ENCODE measurements at places on chromosomes 12 and 14.

DNA sequence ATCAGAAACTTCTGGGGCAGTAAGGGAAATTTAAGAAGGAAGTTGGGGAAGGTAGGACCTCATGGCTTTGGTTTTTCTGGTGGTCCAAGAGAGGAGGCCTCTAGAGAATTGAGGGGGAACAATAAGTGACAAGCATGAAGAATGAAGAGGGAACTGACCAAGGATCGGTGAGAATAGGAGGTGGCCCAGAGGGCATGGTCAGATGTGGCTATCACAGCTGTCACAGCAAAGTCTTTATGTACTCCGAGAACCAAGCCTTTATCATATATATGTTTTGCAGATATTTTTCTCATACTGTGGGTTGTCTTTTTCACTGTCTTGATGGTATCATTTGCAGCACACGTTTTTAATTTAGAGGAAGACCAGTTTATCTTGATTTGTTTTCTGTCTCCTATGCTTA lies 64.3 kb downstream of the PPP2R5C start:
- no peak for DNase-seq

DNA sequence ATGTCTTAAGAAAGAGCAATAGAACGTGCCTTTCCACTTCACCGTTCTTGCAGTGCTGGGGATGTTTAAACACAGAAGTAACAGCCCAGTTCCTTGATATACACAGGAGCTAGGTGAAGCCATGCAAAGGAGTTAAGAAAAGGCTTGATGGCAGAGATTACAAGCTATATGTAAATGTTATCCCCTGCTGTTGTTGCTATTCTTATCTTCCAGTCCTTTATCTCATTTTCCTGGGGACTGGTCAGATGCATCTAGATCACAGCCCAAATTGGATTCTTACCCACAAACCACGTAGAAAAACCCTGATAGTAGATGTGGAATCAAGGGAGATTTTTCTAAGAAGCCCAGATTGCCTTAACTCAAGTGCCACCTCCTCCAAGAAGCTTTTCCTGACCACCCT lies 5.5 kb downstream of the ASCL1 start:
- peak; percentile 78 for DNase-seq

DNA sequence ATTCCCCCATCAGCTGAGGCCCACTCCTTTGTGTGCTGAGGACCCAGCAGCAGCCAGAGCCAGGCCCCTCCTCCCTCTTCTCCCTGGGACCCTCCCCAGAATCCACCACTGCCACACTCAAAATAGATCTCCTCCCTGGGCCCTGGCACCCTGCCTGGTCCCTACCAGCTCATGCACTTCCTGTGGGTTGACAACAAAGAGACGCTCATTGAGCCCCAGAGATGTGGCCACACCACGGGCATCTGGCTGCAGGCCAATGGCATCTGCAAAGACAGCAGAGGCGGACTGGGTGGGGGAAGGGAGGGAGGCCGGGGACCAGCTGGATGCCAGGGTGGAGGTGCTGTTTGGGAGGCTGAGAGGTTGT lies 16.0 kb upstream of the ENDOU start:
- DNase-seq, result peak; percentile 59

DNA sequence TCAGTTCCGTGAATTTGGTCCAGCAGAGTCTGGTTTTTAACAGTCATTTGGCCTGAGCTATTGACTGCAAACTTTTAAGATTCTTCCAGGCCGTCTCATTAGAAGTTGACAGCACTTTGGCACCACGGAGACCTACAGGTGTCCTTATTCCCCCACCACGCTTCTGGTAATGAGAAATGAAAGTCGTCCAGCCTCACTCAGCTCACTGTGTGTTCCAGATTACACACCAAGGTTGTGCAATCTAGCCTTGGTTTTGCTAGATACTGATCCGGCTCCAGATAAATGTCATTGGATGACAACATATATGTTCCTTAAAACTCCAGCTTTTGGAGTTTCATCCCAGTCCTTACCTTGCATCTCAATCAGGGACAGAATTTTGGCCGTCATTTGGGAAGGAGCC lies 210.4 kb downstream of the CHST11 start:
- no peak for DNase-seq

DNA sequence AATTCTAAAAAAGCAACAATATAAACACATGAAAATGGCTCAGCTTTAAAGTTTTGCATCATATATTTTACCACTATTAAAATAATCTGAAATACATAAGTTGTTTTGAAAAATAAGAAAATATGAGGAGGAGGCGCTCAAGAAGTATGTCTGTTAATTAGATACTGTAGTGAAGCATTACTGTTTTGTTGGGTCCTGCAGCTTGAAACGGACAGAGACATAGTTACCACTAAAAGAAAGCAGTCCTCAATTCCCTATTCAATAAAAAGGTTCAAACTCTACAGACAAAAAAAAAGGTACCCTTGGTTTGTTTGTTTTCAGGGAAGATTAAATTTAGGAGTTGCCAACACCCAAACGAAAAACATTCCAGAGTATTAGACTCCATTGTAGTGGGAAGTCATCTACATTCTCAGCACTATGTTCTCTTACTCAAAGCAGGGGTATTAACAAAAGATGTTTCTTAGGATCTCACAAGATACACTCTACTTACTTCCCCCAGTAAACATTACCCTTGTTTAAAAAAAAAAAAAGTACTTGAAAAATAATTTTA lies 3.0 kb downstream of the PAWR start:
- peak; percentile 21 for DNase-seq

- DNase-seq, result no peak
Measured at GRCh38 chr12:124851342-124851741, 12.3 kb downstream of the SCARB1 start.

- DNase-seq, result no peak
Measured at GRCh38 chr12:66236969-66237368, 48.0 kb downstream of the IRAK3 start.

- no peak for DNase-seq
Measured at GRCh38 chr14:86020841-86021240, 490.9 kb downstream of the FLRT2 start.

DNA sequence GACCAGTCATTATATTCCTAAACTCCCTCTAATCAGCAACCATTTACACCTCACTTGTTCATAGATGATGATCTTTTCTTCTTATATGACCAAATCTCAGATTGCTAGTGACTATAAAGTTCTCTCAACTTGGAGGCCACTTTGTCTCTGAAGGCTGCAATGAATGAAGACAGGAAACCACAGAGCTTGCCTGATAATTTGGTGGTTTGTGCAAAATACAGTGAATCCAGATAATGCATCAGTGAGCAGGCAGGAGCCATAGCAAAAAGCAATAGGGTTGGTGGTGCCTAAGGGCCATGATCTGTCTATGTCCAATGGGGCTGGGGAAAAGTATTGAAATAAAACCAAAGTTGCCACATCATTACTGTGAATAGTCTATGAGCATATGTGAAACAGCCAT lies 123.8 kb upstream of the LRFN5 start:
- no peak for DNase-seq

GRCh38 chr12:3042826-3043225 lies 34.4 kb upstream of the TSPAN9 start:
- no peak for DNase-seq

- DNase-seq, result no peak
Measured at GRCh38 chr12:84421103-84421502, 491.5 kb downstream of the SLC6A15 start.

DNA sequence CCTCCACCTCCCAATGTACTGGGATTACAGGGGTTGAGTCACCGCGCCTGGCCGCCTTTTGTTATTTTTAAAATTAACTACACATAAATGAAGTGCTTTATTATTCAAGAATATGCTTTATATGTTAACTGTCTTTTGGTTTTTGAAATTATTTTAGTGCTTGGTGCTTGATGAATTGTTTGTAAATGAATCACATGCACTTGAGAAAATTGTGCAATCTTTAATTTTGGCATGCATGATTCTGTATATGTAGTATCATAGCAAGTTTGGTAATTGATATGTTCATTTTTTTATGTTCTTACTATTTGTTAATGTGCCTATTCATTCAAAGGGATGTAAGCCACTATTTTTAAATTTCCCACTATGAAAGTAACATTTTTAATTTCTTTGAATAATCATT lies 440.9 kb downstream of the NAV3 start:
- no peak for DNase-seq

DNA sequence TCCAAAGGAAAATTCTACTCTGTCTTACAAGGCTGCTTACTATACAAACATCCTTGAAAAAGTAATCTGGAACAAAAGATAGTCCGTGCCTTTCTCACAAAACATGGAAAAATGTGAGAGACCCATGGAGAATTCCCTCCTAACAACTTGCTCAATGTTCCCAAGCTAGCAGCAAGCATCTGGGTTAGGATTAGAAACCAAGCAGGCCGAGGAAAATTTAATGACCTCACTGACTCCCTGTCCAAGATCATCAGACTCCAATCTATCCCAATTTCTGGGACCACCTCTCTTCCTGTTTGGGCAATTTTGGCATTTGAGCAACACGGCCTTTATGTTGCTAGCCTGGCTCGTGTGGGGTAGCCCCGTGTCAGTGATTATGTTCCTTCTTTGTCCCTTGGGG lies 18.1 kb upstream of the GSG1 start:
- DNase-seq, result no peak

GRCh38 chr14:88043529-88044443 lies 38.9 kb downstream of the GPR65 start:
- no peak for DNase-seq

- DNase-seq, result no peak
Measured at GRCh38 chr14:94914191-94914590, 144.3 kb upstream of the GSC start.

- no peak for DNase-seq
Measured at GRCh38 chr14:103019236-103019635, 38.1 kb downstream of the CDC42BPB start.

GRCh38 chr12:9719790-9720189 lies 13.1 kb downstream of the CLECL1 start:
- no peak for DNase-seq

DNA sequence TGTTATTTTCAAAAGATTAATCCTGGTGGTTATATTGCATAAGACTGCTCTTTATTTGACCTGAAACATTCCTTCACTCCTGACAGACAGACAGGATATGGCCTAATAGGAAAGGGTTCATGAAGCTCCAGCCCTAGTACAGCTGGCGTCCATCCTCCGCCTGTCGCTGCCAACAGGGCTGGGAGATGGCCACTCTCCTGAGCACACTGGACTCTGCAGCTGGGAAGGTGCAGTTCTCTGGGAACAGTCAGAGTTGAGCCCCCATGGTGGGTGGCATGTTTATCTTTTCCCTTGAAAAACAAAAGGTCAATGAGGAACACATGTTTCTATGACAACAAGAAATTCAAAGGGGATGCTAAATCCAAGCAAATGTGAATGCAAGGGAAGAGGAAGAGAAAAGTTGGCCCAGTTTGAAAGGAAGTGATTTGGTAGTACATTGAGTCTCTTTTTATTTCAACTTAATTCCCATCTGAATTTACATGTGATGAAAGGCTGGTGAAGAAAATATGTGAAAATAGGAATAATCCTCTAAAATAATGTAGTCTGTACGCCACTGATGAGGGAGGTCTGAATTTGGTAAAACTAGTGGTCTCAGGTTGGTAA lies 89.9 kb upstream of the DCN start:
- DNase-seq, result no peak

GRCh38 chr14:103007555-103007954 lies 49.8 kb downstream of the CDC42BPB start:
- no peak for DNase-seq

DNA sequence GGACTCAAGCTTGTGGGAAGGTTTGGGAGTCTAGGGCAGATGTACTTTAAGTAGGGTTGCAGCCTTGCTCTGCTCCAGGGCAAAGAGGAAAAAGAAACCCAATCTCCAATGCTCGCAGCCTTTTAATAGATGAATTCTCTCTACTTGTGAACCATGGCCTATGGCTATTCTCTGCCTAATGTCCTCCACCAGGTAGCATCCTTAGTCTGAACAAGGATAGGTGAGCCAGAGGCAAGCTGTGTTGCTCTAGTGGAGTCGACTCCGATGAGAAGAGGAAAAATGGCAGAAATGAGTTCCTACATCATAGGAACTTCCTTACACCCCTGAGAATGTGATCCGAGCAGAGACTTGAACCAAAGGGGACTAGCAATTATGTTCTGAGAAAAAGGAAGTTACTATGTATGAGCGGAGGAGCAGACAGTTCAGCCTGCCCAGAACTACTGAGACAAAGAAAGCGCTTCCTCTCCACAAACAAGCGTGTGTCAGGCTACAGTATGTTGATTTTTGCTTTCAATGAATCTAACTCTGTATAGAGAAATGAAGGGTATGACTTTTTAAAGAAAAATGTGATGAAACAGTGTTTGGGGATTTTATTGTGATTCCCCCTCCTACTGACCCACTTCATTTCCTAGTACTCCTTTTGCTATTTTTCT lies 153.6 kb upstream of the ARID2 start:
- DNase-seq, result no peak

GRCh38 chr12:70985850-70986249 lies 65.3 kb upstream of the PTPRR start:
- DNase-seq, result no peak

DNA sequence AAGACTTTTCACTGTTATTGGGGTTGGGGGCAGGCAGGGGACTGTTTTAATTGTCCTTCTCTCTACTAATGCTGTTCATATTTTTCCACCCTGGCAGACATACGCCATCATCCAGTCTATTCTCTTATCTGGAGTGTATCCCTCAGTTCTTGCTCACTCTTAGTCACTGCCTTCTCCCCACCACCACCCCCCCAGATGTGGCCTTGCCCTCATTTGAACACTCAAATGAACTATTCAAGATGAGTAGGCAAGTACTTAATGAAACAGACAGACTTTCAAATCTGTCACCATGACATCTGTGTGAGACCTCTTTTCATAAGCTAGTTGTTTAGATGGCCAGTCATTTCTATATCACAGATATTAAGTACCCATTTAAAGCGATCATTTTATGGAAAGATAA lies 10.1 kb downstream of the NUDT4 start:
- no peak for DNase-seq

GRCh38 chr12:114194956-114195355 lies 211.0 kb downstream of the TBX5 start:
- DNase-seq, result no peak

- no peak for DNase-seq
Measured at GRCh38 chr14:21098892-21099595, 589 bp upstream of the ZNF219 start.

DNA sequence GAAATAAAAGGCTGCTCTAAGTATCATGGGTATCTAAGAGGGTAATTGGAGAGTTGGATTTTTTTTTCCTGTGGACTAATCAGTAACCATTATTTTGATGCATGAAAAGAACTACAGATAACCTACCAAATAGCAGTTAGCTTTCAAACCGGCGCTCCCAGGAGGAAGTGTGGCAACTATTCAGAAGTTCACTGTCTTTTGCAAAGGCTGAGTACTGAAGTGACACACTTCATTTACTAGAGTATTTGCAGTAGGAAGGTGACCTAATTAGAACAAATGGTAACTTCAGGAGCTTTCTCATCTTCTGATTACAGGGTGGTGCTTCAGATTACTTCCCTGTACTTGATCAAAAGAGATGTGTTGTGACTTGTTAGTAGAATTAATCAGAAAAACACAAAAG lies 87.7 kb downstream of the PELI2 start:
- no peak for DNase-seq

- no peak for DNase-seq
Measured at GRCh38 chr14:64998455-64998931, 11.8 kb downstream of the FNTB start.

- DNase-seq, result no peak
Measured at GRCh38 chr14:69854598-69854997, 24.6 kb upstream of the SMOC1 start.

- no peak for DNase-seq
Measured at GRCh38 chr12:60093428-60093827, 497.6 kb downstream of the SLC16A7 start.
